ENCODE measurements at places on chromosomes 1 and 21.

DNA sequence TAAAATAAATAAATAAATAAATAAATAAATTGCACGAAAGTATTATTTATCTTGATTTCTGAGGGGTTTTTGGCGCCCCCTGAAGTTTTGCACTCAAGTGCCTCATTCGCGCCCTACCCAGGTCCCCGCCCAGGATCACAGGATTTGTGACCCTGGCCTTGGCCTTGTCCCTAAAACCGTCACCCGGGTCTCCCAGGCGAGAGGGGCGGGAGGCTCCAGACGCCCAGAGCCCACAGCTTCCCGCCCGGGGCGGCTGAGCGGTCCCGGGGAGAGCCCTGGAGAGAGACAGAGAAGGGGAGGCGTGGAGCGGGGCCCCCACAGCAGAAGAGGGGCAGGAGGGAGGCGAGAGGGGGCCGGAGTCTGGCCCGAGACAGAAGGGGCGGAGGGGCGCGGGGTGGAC lies 91.8 kb upstream of the CASZ1 start:
- DNase-seq: no peak

GRCh38 chr1:54409156-54410142 lies 3.3 kb upstream of the SSBP3 start:
- no peak for DNase-seq

- DNase-seq: no peak
Observed at GRCh38 chr1:154276797-154277196, 4.4 kb downstream of the HAX1 start.

- DNase-seq: no peak
Observed at GRCh38 chr1:15244813-15245212, 2.2 kb upstream of the FHAD1 start.

GRCh38 chr1:51818487-51818886 lies 60.0 kb downstream of the NRDC start:
- no peak for DNase-seq

DNA sequence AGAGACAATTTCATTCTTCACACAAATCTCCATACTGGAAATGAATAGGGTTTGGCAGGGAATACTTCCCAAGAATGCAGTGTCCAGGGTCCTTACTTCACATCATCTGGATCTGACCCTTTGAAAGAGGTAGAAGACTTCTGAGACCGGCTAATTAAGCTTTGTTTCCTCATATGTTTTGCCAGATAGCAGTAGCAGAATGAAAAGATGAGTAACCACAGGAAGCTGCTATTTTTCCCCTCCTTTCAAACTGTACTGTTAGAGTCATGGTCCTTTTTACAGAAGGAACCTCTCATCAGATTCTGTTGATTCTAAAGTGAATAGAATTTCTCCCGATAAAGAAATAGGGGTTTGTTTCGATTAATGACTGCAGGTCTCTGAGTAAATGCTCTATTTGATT lies 1.4 kb upstream of the OLFML3 start:
- no peak for DNase-seq

- DNase-seq: no peak
Observed at GRCh38 chr21:42624095-42624790, 29.2 kb upstream of the PDE9A start.

DNA sequence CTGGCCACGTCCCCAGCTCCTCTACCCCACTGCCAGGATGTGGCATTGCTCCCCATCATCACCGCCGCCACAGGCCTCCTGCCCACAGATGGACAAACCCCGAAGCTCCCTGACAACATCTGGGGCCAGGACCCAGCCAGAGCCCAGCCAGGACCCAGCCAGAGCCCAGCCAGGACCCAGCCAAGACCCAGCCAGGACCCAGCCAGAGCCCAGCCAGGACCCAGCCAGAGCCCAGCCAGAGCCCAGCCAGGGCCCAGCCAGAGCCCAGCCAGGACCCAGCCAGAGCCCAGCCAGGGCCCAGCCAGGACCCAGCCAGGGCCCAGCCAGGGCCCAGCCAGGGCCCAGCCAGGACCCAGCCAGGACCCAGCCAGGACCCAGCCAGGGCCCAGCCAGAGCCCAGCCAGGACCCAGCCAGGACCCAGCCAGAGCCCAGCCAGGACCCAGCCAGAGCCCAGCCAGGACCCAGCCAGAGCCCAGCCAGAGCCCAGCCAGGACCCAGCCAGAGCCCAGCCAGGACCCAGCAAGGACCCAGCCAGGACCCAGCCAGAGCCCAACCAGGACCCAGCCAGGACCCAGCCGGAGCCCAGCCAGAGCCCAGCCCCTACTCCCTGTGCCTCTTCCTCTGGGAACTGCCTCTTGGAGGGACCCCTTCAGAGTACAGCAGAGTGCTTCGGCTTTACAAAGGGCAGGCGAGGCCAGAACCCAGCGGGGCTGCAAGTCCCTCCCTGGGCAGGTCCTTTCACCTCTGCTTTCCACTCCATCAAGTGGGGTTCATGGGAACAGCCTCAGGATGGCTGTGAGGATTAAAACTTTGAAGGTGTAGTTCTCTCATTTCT lies 43.7 kb downstream of the DISP3 start:
- no peak for DNase-seq

GRCh38 chr1:209651138-209651587 lies 1.1 kb downstream of the LAMB3 start:
- DNase-seq: no peak

GRCh38 chr1:26005434-26006105 lies 7.7 kb upstream of the PAFAH2 start:
- DNase-seq: no peak

DNA sequence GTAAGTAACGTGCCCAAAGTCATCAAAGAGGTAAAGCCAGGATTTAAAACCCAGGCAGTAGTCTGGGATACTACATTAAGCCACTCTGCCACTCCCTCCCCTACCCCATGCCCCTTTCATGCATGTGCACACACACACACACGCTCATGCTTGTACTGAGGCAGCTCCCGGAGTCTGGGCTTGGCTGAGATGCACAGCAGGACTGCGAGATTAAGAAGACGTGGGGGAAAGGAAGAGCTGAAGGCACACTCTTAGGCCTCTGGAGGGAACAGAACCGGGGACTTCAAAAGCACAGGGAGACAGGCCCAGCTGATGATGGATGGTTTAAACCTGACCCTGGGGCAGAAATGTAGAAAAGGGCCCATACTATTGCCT lies 98.3 kb downstream of the GLIS1 start:
- no peak for DNase-seq

GRCh38 chr21:29231756-29232529 lies 66.8 kb upstream of the BACH1 start:
- no peak for DNase-seq

All from esophagus squamous epithelium (tissue), 5 donors.